ENCODE measurements at places on chromosomes 12 and 14.

DNA sequence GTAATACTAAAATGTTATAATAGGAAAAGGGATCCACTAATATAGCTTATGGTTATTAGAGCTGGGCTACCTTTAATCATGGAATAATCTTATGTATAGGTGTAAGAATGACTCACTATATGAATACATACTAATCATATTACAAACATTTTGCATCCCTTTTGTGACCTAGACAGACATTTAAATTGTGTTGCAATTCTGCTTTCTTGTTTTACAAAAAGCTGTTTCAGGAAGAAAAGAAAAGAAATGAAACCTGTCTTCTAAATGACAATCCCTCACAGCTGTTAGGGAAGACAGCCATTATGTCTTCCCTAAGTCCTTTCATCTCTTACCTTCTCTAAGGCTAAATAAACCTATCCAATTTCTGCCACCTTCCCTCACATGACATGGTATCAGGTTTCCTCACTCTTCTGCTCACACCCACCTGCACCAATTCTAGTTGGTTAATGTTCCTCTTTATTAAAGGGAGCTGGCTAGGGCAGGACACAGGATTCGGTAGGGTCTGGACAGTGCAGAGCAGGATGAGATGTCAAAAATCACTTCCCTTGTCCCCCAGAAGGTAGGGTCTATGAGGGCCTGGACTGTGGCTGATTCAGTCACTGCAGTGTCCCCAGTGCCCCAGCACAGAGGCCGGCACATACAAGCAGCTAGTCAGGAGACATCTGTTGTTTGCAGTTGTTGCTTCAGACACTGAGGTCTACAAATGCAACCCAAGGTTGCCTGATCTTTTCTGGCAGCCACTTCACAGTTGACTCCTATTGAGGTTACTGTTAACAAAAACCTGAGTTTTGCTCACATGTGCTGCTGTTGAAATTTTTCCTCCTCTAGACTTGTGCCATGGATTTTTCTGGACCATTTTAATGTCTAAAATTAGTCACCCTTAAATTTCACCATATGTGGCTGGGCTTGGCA is 3.7 kb downstream of the DHRS7 start:
- no peak for DNase-seq

DNA sequence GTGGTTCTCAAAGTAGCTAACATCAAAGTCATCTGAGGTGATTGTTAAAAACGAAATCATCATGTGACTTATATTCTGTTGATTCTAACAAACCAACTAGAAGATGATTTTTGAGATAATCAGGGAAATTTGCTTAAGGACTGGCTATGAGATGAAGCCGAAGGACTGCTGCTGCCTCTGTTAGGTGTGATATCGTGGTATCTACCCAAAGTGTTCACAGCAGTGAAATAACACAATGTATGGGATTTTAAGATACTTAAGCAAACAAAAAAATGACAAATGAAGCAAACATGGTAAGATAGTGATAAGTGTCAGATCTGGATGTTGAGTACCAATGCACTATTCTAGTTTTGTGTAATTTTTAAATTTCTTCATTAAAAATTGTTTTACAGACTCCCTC is 59.1 kb downstream of the GXYLT1 start:
- DNase-seq = no peak

DNA sequence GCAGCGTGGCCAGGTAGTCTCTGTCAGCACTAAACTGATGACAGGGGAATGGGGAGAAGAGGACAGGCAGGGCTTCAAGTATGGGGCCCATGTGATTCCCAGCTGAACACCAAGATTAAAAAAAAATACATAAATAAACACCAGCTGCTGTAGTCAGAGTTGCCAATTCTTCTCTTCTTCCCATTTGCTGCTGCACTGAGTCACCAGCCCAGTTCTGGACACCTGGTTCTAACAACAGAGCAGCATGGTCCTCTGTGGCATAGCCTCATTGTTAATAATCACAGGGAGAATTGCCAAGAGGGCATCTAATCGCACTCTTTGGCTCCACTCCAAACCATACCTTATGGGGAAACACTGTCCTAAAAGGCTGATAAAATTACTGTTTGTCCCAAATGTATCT is 15.1 kb downstream of the PPM1H start:
- no peak for DNase-seq

DNA sequence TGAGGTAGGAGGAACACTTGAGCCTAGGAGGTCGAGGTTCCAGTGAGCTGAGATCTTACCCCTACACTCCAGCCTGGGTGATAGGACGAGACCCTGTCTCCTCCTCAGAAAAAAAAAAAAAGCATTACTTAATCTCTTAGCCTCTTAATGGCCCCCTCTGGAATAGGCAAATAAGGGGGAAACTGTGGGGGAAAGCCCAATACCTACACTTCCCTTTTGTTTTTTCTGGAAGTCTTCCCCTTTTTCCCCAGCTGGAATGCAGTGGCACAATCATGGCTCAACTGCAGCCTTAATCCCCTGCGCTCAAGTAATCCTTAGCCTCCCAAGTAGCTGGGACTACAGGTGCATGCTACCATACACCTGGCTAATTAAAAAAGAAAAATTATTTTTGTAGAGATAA is 32.2 kb downstream of the RCOR1 start:
- DNase-seq = no peak

- DNase-seq = no peak
Measured at GRCh38 chr14:55121628-55122439, 7.2 kb upstream of the LGALS3 start.

- DNase-seq = no peak
Measured at GRCh38 chr12:117352206-117352605, 9.2 kb downstream of the NOS1 start.

DNA sequence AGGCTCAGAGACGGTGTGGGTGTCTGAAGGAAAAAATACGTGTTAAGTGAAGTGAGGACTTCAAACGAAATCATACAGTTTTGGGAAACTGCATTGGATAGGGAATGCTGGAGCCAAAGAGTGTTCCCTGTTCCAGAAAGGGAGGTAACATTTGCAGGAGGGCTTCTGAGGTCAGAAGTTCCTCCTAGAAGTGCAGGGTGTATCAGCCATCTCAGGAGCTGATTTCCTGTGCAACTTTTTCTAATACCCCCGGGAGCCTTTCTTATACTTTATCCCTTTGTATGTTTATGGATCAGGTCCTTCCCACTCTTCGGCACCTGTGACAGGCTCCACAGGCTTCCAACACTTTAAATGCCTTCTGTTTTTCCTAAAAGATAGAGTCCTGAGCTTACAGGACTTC is 24.9 kb downstream of the ZNF664 start:
- no peak for DNase-seq

DNA sequence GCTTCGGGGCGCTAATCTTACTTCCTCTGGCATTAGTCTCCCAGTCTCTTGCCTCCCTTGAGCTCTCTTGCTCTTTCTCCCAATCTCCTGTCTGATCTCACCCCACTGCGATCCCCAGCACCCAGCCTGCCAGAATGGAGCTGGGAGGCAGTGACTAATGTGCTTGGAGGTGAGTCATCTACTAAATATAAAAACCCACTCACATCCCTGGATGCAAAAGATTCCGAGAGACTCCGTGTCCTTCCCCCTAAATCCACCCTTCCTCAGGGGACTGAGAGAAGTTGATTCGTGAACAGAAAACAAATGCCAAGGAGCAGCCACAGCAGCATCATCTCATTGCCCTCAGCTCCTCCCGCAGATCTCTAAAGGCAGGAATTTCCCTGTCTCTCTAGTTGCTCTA is 45.7 kb upstream of the KCNA5 start:
- no peak for DNase-seq

Measured in stimulated activated CD8-positive, alpha-beta memory T cell treated with anti-CD3 and anti-CD28 coated beads, Interleukin-2, amount 100 ng/mL, for 48 hours (primary cell).